GOT3 (cell line): ENCODE measurements at places on chromosomes 7 and 10.

- no peak for DNase-seq
Measured at GRCh38 chr7:98619450-98620321, 2.6 kb downstream of the NPTX2 start.

GRCh38 chr10:71536332-71536731, 139.6 kb downstream of the CDH23 start:
- DNase-seq, result no peak

DNA sequence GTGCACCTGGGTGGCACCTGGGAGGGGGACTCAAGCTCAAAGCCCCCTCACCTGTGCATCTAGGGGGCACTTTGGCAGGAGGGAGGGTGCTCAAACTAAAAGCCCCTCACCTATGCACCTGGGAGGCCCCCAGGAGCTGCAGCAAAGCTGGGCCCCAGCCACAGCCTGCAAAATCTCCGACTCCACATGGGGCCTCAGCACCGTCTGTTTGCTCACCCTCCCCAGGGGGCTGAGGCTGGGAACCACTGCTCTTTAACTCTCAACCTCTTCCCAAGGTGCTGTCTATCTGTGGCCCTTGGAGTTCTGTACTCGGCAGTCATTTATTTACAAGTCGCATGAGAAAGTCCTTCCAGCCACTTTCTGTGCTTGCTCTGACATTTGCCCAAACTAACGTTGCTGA, 458.4 kb downstream of the DNAJB6 start:
- no peak for DNase-seq

GRCh38 chr7:43658718-43659548, 70.4 kb downstream of the COA1 start:
- no peak for DNase-seq

DNA sequence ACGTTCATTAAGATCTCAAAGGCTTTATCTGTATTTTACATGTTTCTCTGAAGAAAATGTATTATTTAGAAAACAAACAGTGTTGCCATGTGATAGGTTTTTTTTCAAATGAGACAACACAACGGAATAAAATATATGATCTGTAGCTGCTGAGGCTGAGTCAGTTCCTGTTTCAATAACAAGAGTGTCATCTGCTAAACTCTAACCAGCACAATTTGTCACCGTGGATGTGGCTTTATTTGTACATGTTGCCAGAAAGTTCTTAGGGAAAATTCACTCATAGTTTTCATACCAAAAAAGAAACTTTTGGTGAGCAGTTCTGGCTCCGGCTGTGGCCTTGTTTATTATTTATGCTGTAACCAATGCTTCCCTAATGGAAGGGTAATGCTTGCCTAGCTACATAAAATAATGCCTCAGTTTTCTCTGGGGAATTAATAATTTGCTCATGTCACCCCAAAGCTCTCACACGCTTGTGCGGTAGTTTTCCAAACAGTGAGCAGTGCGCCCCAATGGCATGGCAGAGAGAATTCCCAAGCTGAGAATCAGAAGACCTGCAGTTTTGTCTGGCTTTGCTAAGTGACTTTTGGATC, 20.3 kb upstream of the KLF6 start:
- no peak for DNase-seq

DNA sequence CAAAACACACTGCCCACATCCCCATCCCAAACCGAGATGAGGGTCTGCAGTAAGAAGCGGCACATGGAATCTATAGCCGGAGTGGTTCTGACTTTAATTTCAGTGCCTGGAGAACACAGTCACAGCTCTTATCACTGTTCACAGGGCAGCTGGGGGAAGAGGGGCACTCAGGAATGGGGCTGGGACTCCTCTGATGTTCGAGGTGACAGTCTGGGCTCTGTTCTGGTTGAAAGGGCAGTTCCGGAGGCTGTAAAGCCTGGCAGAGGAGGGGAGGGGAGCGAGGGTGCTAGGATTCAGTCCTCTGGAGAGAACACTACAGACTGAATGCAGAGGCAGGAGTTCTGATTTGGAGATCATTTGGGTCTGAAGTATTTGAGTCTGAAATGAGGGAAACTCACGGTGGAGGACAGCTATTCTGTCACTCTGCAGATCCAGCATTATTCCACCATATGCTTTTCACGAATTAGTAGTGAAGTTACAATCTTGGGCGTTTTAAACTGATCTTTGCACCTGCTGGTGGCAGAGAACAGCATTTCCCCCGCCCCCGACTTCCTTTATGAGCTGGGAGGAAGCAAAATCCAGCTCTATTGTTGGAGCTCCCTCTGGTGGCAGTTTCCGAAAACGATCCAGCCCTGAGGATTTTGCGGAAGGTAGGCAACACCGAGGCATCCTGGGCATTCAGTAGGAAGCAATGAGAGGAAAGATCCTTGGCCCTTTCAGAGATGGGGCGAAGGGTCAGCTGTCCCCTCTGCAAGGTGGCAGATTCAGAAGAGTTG, 22.7 kb upstream of the KCNK18 start:
- peak; percentile 22 for DNase-seq

GRCh38 chr10:7234109-7234508, 176.7 kb downstream of the SFMBT2 start:
- no peak for DNase-seq

DNA sequence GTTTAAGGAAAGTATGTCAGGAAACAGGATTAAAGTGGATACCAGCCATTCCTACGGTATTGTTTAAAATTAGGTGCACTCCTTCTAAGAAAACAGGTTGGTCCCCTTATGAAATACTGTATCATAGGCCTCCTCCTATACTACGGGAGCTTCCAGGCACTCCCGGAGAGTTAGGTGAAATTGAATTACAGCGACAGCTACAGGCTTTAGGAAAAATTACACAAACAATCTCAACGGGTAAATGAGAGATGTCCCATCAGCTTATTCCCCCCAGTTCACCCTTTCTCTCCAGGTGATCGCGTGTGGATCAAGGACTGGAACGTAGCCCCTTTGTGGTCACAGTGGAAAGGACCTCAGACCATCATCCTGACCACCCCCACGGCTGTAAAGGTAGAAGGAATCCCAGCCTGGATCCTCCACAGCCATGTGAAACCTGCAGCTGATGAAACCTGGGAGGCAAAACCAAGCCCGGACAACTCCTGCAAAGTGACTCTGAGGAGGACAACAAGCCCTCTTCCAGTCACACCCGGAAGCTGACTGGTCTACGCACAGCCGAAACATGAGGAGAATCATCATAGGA, 25.1 kb upstream of the GHITM start:
- DNase-seq, result no peak

DNA sequence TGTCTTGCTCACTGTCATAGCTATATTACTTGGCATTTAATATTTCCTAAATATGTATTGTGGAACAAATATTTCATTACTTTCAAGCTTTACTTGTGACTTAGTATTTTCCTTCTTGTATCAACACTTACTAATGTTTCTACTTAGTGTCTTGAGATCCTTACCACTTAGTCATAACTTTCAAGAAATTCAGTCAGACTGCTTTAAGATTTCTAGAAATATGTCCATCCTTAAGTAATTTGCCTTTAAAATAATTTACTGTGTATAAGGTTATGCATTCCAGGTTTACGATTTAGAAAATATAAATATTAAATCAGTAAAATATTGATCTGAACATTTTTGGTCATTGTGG, 87.3 kb upstream of the CSTF2T start:
- DNase-seq, result no peak

- DNase-seq, result no peak
Measured at GRCh38 chr7:16098058-16098457, 323.3 kb downstream of the CRPPA start.

DNA sequence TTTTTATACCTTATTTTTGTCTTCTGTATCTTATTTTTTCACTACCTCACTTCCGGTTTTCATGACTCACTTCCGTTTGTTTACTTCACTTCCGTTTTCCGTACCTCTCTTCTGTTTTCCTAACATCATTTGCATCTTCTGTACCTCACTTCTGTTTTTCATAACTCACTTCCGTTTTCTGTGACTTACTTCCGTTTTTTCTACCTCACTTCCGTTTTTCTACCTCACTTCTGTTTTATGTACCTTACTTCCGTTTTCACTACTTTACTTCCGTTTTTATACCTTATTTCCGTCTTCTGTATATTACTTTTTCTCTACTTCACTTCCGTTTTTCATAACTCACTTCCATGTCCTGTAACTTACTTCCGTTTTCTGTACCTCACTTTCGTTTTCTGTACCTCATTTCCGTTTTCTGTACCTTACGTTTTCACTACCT, 492.5 kb upstream of the AKR1E2 start:
- no peak for DNase-seq

- DNase-seq, result no peak
Measured at GRCh38 chr10:99430116-99430450, 341 bp downstream of the GOT1 start.

DNA sequence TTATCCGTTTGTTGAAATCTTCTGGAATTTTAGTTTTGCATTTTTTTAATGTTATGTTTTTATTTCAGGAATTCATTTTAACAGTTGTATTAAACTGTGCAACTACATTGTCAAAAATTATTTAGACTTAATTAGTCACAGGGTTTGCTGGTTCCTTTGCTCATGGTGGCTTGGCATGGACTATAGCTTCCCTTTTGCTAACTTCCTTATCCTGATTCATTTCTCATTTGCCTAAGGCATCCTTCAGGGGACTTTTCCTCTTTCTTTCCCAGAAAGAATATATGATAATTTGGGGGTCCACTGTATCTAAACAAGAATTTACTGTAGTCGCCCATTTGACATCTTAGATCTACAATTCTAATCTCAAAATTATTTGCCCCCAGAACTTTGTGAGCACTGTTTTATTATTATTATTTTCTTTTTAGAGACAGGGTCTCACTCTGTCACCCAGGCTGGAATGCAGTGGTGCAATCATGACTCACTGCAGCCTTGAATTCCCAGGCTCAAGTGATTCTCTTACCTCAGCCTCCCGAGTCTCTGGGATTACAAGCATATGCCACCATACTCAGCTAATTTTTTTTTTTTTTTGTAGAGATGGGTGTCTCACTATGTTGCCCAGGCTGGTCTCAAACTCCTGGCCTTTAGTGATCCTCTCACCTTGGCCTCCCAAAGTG, 13.9 kb downstream of the FIGNL1 start:
- no peak for DNase-seq

GRCh38 chr10:49118430-49119074, 3.2 kb upstream of the VSTM4 start:
- DNase-seq, result no peak

- no peak for DNase-seq
Measured at GRCh38 chr7:24477398-24478136, 95.7 kb upstream of the PALS2 start.

- no peak for DNase-seq
Measured at GRCh38 chr10:29555091-29555745, 79.6 kb downstream of the SVIL start.

- no peak for DNase-seq
Measured at GRCh38 chr10:131787961-131788360, 112.8 kb upstream of the PPP2R2D start.

- DNase-seq, result no peak
Measured at GRCh38 chr7:28481091-28481926, 69.0 kb downstream of the CREB5 start.

- no peak for DNase-seq
Measured at GRCh38 chr10:48271047-48271730, 3.3 kb downstream of the FRMPD2 start.

DNA sequence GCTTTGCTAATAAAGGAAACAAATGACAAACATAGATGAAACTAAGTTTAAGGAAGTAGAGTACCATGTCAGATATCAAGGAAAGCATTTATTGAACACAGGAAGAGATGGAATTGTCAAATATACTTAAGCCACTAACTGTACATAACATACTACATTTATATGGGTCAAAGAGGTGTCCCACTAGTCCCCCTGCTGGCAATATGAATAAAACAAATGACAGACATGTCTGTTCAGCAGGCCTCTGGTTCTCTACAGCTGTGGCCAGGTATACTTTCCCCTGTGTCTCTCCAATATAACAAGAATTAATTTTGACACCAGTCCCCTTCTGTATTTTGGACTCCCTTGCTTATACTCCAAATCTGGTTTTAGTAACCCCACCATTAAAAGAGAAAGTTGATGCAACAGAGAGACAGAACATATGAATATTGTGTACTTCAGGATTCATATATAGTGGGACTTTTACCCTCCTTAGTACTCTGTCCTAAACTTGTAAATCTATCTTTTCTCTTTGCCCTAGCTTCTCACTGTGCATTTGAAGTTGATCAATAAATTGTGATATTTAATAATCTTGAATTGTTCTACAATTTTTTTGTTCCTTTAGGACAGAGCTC, 42.9 kb downstream of the CD36 start:
- no peak for DNase-seq

DNA sequence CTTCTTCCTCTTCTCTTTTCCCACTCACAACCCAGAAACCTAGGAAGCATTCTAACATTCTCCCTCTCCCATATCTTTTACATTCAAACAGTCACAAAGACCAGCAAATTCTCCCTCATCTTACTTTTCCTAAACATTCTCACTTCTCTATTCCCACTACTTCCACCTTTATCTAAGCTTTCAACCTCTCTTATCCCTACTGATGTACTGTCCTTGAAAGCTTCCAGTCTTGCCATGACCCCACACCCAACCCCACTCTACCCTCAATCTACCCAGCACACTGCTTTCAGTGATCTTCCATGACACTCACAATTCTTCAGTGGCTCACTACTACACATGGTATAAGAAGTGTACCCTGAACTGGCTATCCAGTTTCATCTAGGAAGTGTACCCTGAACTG, 5.3 kb downstream of the IMMP2L start:
- no peak for DNase-seq

DNA sequence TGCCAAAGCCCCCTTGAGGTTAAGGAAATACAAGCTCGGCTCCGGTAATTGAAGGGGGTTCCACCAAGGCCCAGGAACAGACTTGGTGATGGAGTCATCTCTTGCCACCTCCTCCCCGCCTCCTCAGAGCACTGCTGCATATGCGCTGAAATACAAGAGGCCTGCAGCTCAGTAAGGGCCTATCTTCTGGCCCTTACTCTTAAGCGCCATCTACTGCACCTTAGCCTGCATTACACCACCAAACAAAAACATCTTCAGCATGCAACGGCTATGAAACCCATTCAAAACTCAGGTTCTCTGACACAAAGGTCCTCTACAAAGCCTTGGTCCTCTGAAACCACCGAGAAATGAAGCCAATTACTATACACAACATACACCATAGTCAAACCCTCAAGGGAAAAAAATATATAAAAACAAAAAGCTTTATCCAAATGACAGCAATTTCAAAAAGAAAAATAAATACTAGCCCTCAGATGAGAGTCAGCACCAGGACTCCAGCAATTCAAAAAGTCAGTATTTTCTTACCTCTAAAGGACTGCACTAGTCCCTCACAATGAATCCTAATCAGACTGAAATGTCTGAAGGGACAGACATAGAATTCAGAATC, 176.8 kb upstream of the TBX20 start:
- DNase-seq, result no peak

DNA sequence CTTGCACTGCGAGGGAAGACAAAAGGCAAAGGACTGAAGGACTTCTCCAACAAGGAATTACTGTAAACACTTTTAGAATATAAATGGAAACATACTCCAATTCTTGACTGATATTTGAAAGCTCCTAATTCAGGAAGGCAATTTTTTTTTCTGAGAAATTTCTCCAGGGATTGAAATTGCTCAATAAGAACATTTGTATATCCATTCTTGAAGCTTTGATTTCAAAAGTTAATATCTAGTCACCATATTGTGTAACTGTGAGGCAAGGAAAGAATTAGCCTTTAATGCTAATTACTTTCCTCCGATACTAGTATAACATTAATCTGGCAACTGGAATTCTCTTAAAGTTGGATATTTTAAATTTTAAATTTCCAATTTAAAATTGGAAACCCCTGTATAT, 188.4 kb upstream of the COL1A2 start:
- DNase-seq, result no peak
